GM13977 (cell line): ENCODE measurements at places on chromosomes 5 and 9.

GRCh38 chr9:86303316-86303975 lies 21.1 kb upstream of the ISCA1 start:
- no peak for DNase-seq

GRCh38 chr9:119792242-119792641 lies 423.0 kb upstream of the BRINP1 start:
- no peak for DNase-seq

DNA sequence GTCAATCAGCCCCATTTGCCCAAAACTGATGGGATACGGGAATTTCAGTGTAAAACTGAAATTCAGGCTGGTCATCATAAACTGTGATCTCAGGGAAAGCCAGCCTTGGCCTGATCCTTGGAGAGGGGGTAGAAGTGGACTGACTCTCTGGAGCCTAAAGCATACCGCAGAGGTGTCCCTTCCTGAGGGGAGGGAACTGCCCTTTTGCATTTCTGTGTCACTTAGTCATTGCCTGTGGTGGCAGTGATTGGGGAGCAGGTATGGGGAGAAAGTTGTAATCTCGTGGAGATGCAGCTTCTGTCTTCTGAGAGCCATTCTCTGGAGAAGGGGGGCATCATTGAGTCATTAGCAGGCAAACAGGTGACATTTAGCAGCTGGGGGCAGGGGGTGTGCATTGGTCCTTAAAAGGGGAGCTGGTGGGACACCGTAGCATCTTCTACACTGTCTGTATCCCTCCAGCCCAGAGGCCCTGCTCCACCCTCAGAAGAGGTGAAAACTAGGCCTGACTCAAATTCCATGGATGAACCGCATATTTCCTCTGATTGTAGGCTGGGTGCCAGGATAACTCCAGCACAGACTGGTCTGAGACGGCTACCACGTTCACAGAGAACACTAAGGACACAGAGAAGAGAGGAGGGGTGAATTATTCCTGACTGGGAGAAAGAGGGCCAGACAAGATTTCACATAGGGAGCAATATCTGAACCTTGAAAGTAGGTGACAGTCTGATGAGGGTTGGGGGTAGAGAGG lies 143.3 kb downstream of the SEC61B start:
- no peak for DNase-seq

GRCh38 chr5:4159681-4160080 lies 564.0 kb downstream of the IRX1 start:
- no peak for DNase-seq

GRCh38 chr9:6959270-6960000 lies 201.7 kb downstream of the KDM4C start:
- DNase-seq: no peak

- no peak for DNase-seq
Observed at GRCh38 chr9:11792870-11793269, 900.3 kb upstream of the TYRP1 start.

GRCh38 chr9:3507395-3508077 lies 18.3 kb downstream of the RFX3 start:
- DNase-seq: no peak

- no peak for DNase-seq
Observed at GRCh38 chr5:141343953-141344463, 379 bp downstream of the PCDHGA3 start.
